Endothelial cell of umbilical vein (primary cell): ENCODE measurements at places on chromosomes 11 and 22. TPM values are rescaled to one million over a fixed set of nuclear protein-coding genes. Genes with fewer than 3 reads are reported as not detected.

Gene DERL3
- polyA plus RNA-seq: 3.8 and 4.1 TPM in 2 replicates

Gene SPI1
- not detected in 2 replicates for polyA plus RNA-seq

Gene APBB1
- polyA plus RNA-seq: 63.5 and 63.8 TPM in 2 replicates

Gene LRRC32
- polyA plus RNA-seq: 70.2 and 77.2 TPM in 2 replicates

Gene MUC2
- polyA plus RNA-seq: not detected in 2 replicates

Gene CCDC73
- not detected in 2 replicates for polyA plus RNA-seq

Gene KCNJ4
- not detected in 2 replicates for polyA plus RNA-seq

- no peaks in the 10 kb centered on the region for H3K27me3 ChIP-seq
- H3K4me3 ChIP-seq: no peak overlapping the region
- H3K36me3 ChIP-seq: no peaks in the 10 kb centered on the region
- H3K27ac ChIP-seq: no peak overlapping the region
Observed at GRCh38 chr11:69802590-69802989, 16.6 kb downstream of the FGF3 start.

DNA sequence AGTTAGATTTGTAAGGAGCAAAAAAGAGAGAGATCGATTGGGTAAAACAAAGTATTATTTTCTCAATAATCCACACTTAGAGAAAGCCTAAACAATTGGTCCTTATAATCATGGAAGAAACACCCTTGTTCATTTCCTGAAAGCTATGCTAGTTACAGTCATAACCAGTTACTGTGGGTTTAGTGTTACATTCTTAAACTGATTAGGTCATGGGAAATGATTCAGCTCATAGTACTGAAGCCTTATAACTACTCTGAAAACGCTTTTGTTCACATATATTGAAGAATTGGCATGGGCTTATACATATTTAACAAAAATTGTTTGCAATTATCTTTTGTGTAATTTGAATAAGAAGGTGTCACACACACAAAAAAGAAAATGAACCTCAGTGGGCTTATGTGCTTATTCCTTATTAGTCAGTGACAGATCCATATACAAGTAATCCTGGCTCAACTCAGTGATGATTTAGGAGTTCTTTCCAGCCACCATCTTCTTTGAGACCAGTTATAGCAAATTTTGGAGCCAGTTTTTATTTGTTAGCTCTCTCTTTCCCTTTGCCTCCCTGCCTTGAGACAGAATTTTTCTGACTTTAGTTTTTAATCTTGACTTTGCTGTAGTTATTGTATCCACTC, 198.5 kb upstream of the CTSC start:
- H3K36me3 ChIP-seq: no peaks in the 10 kb centered on the region
- no peaks in the 10 kb centered on the region for H3K27me3 ChIP-seq
- peak; percentile 92 for DNase-seq
- H3K4me3 ChIP-seq: no peak overlapping the region
- peak overlapping the region; percentile 88 for H3K27ac ChIP-seq

- H3K4me1 ChIP-seq: no peaks in the 10 kb centered on the region
- H3K27ac ChIP-seq: no peak overlapping the region
- no peaks in the 10 kb centered on the region for H3K36me3 ChIP-seq
- no peak for DNase-seq
- no peak overlapping the region for H3K4me3 ChIP-seq
- H3K27me3 ChIP-seq: peaks cover 12% of the 10 kb centered on the region
Observed at GRCh38 chr11:95699631-95700470, 89.7 kb downstream of the FAM76B start.

DNA sequence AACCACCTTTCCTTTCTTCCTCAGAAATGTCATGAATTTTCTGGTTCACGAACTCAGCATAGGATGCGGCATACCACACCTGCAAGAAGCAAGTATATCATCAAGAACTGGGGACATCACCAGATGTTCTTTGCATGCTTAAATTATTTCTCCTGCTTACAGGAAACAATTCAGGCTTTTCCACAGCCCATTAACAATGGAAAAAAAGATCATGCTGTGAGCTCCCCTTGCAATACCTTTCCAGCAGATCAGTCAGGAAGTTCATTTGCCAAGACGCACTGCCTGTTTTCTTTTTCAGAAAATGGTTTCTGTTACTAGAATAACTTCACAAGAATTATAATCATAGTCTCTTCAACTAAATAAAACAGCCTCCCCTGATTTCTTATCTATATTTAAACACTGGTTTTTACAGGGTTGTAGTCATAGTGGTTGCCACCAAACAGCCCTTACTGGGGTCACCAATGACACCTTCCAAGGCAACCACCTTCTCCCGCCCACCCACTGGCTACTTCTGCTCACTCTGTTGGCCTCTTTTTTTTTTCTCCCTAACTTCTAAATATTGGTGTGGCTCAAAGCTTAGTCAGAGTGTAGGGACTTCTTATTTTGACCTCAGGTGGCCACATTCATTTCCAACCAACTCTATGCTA, 42.3 kb upstream of the NFRKB start:
- H3K27ac ChIP-seq: no peak overlapping the region
- DNase-seq: no peak

DNA sequence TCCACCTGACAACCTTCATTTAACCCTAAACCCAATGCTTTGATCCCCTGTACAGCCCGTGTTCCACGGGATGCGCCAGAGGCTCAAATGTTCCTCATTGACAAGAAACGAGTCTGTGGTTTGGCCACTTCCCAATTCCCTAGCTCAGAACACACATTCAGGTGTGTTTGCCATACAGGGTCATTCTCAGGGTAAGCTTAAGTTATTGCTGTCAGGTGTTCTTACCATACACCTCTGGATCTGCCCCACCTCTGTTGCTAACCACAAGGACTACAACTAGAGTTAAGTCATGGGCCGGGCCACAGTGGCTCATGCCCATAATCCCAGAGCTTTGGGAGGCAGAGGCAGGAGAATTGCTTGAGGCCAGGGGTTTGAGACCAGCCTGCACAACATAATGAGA, 45.6 kb upstream of the POLD3 start:
- H3K36me3 ChIP-seq: no peaks in the 10 kb centered on the region
- H3K4me3 ChIP-seq: no peak overlapping the region
- H3K27me3 ChIP-seq: peaks cover 9% of the 10 kb centered on the region
- no peak overlapping the region for H3K27ac ChIP-seq

- H3K4me3 ChIP-seq: no peak overlapping the region
- no peaks in the 10 kb centered on the region for H3K36me3 ChIP-seq
- H3K27me3 ChIP-seq: no peaks in the 10 kb centered on the region
- H3K27ac ChIP-seq: no peak overlapping the region
- DNase-seq: no peak
Observed at GRCh38 chr11:70466154-70466553, 67.8 kb downstream of the CTTN start.

GRCh38 chr11:132099692-132100091, 729.3 kb downstream of the NTM start:
- H3K4me3 ChIP-seq: no peak overlapping the region
- no peaks in the 10 kb centered on the region for H3K4me1 ChIP-seq
- DNase-seq: no peak
- no peaks in the 10 kb centered on the region for H3K27me3 ChIP-seq
- no peak overlapping the region for H3K27ac ChIP-seq
- no peaks in the 10 kb centered on the region for H3K36me3 ChIP-seq

DNA sequence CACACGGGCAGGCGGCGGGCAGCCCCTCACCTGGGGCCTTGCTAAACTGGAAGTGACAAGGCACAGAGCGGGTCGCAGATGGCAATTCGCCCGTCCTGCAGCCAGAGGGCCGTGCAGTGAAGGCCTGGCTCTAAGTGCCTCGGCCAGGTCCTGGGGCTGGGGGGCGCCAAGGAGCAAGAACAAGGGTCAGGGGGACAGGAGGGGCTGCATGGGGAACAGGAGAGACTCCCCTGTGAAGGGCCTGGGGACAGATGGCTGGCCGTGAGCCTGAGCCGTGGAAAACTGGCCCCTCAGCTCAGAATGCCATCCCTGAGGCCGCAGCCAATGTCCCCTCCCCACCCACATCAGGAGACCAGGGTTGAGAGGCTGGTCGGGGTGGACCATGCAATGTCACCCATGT, 60.0 kb downstream of the RTL6 start:
- no peak overlapping the region for H3K27ac ChIP-seq
- no peak for DNase-seq
- H3K4me1 ChIP-seq: no peaks in the 10 kb centered on the region

DNA sequence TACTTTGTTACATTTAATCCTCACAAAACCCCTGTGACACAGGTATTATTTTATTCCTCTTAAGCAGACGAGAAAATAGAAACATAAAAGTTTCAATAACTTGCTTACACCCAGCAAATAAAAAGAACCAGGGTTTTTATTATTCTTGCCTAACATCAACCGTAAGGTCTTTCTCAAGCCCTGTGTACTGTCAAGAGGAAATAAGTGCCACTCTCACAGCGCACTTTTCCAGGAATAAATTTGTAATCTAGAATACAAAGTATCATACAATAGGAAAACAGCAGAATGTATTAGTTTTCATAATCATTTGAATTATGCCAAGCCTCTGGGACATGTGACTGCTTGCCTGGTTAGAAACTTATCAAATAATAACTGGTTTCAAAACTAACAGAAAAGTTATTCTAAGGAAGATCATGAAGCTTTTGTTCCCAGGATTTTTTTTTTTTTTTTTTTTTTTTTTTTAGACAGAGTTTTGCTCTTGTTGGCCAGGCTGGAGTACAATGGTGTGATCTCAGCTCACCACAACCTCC, 7.4 kb downstream of the CCDC34 start:
- no peak overlapping the region for H3K4me3 ChIP-seq
- no peak for DNase-seq
- no peaks in the 10 kb centered on the region for H3K27me3 ChIP-seq
- H3K4me1 ChIP-seq: no peaks in the 10 kb centered on the region
- no peak overlapping the region for H3K27ac ChIP-seq

DNA sequence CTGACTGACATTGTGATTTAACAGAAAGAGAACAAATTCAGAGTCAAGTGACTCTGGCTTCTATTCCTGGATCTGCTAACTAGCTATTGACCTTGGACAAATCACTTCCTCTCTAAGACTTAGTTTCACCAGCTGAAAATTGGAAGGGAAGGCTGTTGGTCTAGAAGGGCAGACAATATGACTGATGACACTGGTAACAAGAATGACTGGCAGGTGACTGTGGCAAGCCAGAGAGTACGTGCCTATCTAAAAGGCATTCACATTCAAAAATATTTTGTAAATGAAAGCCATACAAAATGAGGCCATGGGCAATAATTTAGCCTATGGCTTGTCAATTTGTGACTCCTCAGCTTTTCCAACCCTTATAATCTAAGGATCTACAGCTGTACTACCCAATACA, 23.5 kb downstream of the SERGEF start:
- no peak overlapping the region for H3K4me3 ChIP-seq
- no peak overlapping the region for H3K27ac ChIP-seq
- no peaks in the 10 kb centered on the region for H3K36me3 ChIP-seq
- no peaks in the 10 kb centered on the region for H3K4me1 ChIP-seq

GRCh38 chr11:15927196-15927863, 429.0 kb downstream of the SOX6 start:
- H3K4me3 ChIP-seq: no peak overlapping the region
- H3K27me3 ChIP-seq: no peaks in the 10 kb centered on the region
- no peak overlapping the region for H3K27ac ChIP-seq
- no peaks in the 10 kb centered on the region for H3K36me3 ChIP-seq
- no peaks in the 10 kb centered on the region for H3K4me1 ChIP-seq

DNA sequence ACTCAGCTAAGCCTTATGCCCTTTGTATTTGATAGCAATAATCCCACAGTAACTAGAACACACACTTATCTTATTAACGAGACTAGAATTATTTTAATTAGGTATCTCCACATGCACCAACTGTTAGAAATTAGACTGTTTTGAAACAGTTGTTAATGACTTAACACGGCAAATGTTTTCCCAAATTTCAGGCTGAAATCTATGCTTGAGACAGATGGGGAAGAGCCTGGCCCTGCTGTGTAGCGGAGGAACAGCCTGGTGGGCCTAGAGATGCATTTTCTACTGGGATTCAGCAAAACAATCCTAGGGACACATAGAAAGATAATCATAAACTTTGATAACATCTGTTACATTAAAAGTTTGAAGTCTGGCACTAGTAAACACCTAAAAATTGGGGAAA, 273.4 kb downstream of the TTC28 start:
- H3K4me3 ChIP-seq: no peak overlapping the region
- no peaks in the 10 kb centered on the region for H3K27me3 ChIP-seq
- H3K27ac ChIP-seq: no peak overlapping the region
- no peak for DNase-seq

DNA sequence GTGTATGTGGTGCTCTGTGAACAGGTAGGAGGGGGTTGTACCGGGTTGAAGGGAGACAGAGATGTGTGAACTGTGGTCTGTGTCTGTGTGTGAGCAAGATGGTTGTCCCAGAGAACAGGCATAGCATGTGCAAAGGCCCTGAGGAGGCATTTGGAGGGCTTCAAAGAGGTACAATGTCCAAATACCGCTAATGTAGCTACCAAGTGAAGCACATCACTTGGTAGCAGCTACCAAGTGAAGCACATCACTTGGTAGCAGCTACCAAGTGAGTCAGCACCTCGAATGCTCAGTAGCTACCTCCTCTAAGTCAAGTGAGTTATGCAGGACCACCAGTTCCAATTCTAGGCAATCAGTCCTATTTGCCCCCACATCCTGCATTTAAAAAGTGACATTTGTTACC, 72.4 kb downstream of the KIAA1671 start:
- no peaks in the 10 kb centered on the region for H3K27me3 ChIP-seq
- H3K36me3 ChIP-seq: no peaks in the 10 kb centered on the region
- H3K4me1 ChIP-seq: peaks cover 23% of the 10 kb centered on the region

GRCh38 chr11:82854242-82854641, 46.0 kb downstream of the PRCP start:
- H3K36me3 ChIP-seq: no peaks in the 10 kb centered on the region
- peaks cover 42% of the 10 kb centered on the region for H3K4me1 ChIP-seq
- no peak overlapping the region for H3K4me3 ChIP-seq
- no peaks in the 10 kb centered on the region for H3K27me3 ChIP-seq

DNA sequence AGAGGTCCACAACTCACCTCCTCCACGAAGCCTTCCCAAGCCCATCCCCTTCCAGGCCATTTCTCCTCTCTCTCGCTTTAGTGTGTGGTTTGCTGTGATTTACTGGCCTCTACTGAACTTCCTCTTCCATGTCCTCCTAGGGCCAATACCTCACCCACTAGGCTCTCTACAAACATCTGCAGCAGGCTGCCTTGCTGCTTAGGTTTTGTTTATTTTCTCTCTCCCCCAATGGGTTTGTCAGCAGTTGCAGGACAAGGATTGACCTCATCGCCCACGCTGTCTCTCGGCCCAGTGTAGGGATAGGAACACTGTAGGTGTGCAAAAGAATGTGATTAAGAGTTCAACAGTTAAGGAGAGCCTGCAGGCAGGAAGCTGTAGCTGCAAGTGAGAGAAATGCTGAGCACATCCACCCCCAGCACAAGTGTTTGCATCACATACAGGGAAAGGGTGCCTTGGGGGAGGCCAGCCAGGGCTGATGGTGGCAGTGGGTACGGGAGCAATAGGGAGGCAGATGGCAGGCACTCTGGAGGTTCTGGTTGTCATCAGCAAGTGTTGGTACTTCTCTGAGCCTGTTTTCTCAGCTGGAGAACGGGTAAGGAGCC, 1.4 kb downstream of the PC start:
- H3K36me3 ChIP-seq: no peaks in the 10 kb centered on the region
- no peak for DNase-seq
- no peak overlapping the region for H3K4me3 ChIP-seq
- no peak overlapping the region for H3K27ac ChIP-seq
- H3K27me3 ChIP-seq: no peaks in the 10 kb centered on the region
